Pulmonary artery endothelial cell (primary cell): ENCODE measurements at places on chromosomes 12 and 14.

DNA sequence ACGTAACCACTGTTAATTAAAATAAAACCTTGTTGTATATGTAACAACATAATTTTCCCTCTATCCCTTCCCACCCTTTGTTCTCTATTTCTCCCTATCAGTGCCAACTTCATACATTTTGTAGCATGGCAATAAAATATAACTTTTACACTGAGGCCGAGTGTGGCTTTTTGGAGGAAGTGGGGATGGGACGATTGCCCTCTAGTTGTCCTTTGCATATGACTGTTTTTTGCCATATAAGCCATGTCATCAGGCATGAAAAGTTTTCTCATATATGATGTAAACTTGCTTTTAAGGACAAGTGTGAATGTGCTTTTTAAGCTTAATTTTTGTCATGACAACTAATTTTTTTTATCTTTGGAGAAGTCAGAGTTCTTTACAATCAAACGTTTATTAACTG lies 6.2 kb upstream of the CCT2 start:
- no peak for DNase-seq

DNA sequence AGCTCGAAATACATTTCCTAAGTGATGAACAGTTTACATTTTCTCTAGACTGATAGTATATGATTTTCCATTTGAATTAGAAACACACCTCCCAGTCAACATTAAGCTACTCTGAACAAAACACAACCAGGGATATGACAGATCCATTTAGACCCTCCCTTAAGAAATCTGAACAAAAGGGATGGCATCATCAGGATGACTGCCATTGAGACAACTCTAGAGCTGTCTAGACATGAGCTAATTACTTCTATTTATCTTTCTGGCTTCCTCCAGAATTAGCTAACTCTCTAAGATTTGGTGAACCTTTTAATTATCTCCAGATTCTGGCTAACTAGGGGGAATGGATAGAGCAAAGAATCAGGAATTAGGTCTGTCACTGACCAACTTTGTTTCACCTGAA lies 92.9 kb upstream of the IGF1 start:
- no peak for DNase-seq

DNA sequence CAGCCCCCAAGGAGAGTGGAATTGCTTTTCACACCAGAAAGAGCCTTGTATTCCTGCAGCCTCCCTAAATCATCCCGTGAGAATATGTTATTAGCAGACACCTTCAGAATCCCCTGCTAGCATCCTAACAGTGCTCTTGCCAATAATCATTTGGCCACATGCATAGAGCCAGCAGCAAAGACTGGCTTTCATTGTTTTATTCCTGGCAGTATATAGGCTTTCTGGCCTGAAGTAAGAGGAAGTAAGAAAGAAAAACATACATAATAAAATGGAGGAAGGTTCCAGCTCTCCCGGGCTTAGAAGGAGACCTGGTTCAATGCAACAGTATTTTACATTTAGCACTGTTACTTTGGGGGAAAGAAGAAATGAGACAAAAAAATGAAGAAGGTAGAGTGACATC lies 176.7 kb upstream of the ATF7IP start:
- no peak for DNase-seq

- peak; percentile 29 for DNase-seq
These were observed 131.8 kb upstream of the USP15 start for GRCh38 chr12:62128175-62128975.

DNA sequence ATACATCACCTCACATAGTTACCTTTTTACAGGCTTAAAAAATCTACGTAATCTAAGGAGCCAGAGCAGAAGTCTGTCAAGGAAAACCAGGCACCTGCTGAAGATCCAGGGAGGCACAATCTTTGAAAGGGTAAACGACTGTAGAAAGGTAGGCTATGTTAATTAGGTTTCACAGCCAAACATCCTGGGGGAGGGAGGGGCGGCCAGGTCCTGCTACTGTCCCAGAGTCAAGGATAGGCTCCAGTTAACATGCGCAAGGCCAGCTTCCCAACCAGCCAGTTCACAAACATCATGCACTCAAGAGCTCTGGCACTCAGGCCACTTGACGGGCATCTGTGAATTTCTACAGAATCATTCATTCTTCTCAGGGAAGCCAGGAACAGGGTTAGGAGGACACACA lies 22.9 kb downstream of the NIN start:
- DNase-seq: no peak

DNA sequence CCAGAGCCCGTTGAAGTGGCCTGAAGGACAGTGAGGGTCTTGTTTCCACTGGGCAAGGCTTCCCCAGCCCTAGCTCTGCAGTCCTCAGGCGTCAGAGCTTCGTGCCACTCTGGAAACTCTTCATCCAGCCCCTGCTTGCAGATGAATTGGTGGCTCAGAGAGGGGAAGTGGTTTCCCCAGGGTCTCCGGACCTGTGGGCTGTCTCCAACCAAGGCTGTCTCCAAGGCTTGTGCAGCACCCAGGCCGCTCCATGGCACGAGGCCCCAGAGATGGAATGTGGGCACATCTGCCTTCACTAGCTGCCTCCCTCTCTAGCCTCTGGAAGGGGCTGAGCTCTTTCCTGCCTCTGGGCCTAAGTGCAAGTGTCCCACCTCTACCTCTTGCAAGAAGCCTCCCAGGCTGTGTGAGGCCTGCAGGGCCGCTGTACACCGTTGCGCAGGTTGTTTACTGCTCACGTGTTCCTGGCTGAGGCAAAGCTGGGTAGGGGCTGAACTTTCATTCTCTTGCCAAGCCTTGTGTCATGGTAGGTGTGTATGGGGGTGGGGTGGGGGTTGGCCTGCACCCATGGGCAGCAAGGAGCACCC lies 11.1 kb downstream of the RIN3 start:
- DNase-seq: no peak

DNA sequence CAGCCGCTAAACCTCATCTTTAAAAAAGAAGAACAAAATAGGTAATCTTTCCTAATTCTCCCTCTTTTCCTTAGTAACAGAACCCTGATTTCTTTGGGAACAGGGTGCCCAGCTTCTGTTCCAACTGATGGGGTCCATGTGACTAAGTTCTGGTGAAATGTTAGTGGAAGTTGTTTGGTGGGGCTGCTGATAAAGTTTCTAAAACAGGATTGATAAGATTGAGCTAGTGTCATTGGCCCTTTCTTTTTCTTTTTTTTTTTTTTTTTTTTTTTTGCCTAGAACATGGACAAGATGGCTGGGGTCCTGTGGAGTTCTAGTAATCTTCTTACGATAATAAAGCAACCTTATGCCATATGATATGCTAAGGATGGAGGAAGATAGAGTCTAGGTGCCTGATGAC lies 16.2 kb upstream of the TUBA1B start:
- DNase-seq: no peak
